Naive B cell (primary cell): ENCODE measurements at places on chromosomes 3 and 15.

- no peak for DNase-seq
These were observed 52.4 kb upstream of the INSYN1 start for GRCh38 chr15:73805504-73806089.

DNA sequence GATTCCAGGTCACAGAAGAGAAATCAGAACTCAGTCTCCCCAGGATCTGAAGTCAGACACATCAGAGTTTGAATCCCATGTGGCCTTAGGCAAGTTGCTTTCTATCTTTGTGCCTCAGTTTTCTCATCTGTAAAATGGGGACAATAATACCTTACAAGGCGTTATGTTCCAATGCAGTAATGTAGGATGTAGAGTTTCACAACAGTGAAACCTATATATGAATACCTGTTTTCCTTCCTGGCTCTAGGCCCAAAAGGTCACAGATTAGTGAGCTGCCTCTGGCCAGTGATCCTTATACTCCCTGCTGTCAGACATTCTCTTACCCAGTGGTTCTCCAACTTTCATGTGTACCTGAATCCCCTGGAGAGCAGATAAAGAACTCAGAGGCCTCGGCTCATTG, 72.9 kb upstream of the OXTR start:
- no peak for DNase-seq

DNA sequence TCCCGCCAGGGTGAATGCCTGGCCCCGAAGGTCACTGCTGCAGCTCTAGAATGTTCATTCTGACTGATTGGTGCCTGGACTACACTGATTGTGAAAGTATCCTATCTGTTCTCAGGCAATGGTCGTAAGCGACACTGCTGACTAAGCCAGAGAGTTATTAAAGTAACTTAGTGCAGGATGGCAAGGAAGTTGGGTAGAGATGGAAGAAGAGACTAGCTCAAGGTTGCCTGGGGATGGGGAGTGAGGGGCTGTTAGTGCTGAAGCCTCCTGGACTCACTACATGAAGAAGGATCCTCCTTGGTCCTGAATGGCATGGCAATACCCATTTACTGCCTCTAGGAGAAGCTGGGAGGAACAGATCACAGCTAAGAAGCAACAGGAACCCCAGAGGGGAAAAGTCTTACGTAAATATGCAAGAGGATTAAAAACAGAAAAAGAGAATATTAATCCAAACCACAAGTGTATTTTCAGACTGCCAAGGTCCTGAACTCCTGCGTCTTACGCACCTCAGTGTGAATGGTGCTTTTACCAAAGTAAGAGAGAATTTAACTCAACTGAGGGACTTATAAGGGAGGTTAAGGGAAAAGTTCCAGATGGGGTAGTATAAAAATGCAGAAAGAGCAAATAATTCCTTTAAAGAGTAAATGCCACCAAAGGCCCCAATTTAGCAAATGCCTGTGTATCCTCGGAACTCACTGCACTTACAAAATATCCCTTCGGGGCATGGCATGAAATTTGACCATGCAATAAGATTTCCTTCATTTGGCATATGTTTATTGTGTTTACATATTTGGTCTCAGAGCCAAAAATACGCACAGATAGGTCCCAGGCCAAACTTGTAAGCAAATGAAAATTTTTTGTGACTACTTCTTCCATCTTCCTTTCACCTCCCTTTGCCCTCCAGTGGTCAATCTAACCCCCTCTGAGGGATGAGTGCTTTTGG, 64.0 kb upstream of the DGKG start:
- DNase-seq, result no peak

DNA sequence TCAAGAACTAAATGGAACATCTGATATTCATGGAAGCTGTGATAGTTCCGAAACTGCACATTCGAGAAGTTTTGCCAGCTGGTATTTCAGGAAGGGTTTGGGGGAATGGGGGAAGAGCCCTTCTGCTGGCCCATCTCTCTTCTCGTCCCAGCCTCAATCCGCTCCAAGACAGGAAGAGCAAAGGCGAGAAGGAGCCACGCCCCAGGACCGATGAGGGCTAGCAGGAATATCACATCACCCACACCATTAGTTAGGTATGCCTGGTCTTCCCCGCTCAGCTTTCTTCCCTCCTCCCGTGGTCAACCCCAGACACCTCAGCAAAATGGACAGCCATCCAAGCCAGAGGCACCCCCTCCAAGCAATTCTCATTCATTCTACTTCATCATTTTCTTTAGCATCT, 14.9 kb upstream of the PCSK6 start:
- no peak for DNase-seq

- no peak for DNase-seq
These were observed 232.9 kb upstream of the GPR149 start for GRCh38 chr3:154662851-154663250.

DNA sequence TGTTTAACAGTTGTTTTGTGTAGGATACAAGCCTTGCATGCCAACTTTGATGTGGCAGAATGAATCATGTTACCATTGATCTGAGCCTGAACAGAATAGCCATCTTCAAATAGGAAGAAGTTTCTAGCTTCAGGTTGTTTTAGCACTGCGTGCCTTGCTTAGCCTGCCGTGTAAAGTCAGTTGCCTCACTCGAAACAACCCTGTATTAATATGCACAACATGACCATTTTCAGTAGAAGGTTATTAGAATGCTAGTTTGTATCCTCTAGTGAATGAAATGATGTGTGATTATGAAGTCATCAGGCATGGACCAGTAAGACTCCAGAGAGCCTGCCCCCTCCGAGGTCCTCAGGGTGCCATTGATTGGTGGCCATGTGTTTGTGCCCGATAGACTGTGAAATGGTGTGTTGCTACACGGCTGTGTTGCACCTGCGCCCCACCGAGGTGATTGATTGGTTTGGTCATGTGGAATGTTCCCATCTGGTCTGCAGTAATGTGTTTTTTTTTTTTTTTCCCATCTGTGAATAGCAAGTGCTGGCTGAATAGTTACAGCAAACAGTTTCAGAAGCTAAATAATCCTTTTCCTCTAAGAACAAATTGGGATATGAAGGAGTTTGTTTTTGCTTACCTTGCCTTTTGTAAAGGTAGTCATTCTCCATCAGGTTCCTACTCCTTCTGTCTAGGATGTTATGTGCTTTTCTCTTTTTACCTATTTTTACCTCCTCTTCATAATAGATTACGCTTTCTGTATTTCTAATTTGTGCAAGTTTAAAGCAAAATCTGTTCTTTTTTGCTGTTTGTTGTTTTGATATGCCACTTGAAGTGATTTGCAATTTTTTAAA, 214.9 kb downstream of the TCF12 start:
- DNase-seq, result peak; percentile 18

DNA sequence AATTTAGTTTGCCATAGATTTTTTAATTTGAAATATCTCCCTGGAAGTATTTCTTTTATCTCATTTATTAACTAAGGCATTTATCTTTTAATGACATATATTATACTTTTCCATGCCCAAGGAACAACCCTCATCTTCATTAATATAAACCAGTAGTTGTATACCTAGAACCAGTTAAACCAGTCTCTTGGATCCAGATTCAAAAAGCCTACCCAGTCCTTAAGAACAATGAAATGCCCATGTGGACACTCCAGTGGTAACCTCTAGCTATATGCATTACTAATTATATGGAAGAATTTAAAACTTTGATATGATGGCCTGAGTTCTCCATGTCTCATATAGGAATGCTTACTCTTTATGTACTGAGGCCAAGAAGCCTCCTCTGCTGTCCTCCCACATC, 4.8 kb downstream of the SIDT1 start:
- DNase-seq, result no peak

DNA sequence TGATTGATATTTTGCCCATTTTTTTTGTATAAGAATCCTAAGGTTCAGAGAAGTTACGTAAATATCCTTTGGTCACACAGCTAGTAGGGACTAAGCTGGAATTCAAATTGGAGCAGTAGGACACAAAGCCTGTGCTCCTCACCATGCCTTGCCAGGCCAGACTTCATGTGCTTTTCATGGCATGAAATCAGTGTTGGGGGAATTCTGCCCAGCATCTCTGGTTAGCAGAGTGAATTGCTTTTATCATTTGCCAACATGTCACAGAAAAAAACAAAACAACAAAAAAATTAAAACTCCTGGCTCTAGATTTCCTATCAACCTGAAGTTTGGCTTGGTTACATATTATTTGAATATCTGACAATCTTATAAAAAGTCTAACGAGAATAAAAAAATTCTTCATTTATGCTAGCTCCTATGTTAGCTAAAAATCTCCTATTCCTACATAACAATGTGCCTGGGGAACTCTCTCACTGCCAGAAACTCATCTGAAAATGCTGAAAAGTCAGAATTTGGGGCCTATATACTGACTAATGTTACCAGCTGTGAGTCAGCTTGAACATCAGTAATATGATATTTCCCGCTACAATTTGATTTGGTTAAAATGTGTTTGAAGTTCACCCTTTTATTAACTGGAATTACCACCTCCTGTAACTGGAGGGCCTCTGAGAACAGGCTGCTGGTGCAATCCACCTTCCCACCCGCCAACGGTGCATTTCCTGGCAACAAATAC, 141.7 kb downstream of the TIGIT start:
- no peak for DNase-seq

GRCh38 chr15:36940219-36940618, 160.1 kb downstream of the MEIS2 start:
- no peak for DNase-seq

- no peak for DNase-seq
These were observed 96.8 kb downstream of the PPM1L start for GRCh38 chr3:160852856-160853255.

- no peak for DNase-seq
These were observed 339.6 kb upstream of the ROBO2 start for GRCh38 chr3:76700323-76700722.

DNA sequence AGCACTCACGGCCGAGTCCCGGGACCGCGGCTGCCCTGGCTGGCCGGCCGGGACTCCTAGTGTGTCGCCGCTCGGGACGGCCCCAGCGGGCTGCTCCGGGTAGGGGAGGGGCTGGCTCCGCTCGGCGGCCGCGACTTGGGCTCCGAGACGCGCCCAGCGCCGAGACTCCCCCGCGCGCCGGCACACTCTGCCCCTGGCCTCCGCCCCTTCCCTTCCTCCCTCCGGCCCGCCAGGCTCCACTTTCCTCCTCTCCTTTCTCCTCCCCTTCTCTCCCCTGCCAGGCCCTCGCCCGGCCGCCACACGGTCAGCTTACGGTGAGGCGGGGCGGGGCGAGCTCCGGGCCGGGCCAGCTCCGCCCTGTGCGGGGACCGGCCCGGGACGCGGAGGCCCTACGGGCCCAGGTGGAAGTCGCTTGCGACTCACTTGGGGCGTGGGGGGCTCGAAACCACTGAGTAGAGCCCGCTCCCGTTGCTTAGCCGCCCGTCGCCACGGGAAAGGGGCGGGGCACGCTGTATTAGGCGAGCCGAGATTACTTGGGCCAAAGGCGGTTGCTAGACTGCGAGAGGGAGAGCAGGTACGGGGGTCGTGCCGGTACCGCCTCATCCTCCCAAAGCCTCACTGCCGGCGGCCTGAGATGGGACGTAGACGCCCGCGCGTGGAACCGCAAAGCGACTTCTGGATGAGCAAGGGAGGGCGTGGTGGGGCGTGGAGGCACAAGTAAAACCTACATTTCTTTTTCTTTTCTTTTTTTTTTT, at the start of gene ITGB5:
TSS of gene ITGB5 (minus strand) at position 189 of the 755 bp plus-strand sequence. CDS start 365 bp downstream, outside the sequence.
- DNase-seq, result no peak

DNA sequence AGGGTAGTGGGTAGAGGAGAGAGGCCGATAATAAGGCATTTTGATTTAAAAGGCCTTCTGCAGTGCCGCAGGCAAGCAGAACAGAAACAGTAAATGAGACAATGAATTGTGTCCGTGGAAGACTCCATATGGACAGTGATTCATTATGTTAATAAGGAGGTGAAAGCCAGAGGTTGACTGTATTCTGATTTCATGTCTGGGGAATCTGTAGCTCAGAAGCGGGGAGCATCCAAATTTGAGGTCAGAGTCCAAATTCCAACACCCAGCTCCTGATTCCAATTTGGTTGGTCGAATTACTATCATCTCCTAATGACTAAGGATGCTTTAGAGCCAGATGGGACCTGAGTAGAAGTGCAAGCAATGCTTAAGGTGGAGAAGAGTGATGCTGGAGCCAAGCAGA, 1.0 kb upstream of the TBC1D21 start:
- DNase-seq, result no peak

DNA sequence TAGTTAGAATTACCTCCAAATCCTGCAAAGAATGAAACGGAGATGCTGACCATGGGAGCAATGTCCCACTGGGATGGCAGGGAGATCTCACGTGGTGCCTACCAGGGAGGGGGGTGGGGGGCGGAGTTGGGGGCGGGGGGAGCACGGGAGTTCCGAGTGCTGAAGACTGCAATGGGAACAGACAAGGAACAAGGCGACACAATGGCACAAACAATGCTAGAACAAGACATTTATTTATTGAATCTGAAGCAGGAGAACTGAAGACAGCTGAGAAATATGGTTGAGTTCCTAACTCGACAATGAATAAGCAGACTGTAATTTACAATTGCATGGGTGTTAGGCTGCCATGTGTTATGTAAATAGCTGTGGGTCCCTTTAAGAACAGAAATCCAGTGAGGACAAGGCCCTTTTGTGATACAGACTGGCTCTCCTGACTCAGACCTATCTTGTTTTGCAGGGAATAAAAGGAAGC, 91.2 kb downstream of the AQP9 start:
- no peak for DNase-seq

GRCh38 chr3:172065527-172065926, 26.1 kb downstream of the FNDC3B start:
- no peak for DNase-seq

DNA sequence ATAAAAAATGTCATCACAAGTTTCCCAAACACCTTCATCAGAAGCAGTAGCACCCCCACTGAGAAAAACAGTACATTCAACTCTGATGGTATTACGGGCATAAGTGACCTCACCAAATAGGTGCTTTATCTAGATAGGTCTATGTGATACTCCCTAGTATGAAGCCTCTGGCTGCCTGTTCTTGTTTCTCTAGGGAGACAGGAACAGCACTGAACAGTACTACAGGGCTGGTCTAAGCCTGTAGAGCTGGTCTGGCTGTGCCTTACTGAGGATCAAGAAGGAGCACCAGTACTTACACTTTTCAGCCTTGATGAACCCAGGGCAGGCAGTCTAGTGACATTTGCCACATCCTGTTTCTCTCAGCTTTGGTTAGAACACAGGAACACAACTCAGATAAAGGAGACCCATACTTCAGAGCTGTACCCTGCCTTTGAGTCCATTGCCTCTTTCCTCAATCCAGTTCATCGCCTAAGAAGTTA, 35.9 kb downstream of the OXNAD1 start:
- DNase-seq, result peak; percentile 32

GRCh38 chr15:84863565-84864443, 20.7 kb upstream of the SLC28A1 start:
- DNase-seq, result no peak

DNA sequence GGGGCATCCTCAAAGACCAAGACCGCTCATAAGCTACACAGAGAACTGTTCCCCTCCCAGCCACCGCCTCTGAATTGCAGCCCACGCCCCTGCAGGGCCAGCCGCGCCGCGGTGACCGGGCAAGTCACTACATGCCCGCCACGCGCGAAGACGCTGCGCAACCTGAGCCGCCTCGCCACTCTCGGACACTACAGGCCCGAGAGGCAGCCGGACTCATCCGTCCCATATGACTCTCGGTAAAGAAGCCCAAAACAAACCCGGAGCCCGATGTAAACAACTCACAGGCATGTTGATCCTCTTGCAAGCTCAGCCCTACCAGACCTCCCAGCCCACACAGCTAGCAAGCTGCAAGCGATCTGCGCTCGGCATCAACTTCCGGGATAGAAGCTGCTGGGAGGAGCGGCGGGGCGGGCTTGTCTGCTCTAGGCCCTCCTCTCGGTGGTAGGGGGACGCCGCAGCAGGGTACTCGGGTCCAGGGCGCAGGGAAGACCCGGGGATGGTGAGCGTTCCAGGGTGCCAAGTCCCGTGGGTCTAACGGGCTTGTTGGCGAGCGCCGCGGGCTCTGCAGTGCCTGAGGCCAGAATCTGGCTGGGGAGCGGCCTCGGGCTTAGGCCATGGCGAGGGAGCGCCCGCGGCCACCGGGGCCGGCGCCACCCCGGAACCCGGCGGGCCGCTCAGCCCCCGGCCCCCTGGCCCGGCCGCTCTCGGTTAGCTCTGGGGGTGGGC, at the start of gene RPS27L:
TSS of gene RPS27L (minus strand) at position 360 of the 726 bp plus-strand sequence. CDS start at position 288, 72 bp downstream.
- peak; percentile 86 for DNase-seq
